Kidney epithelial cell (primary cell): ENCODE measurements at places on chromosomes 5 and 9. TPM values are rescaled to one million over a fixed set of nuclear protein-coding genes. Genes with fewer than 3 reads are reported as not detected.

- no peak for DNase-seq
Observed at GRCh38 chr9:113932906-113933584, 56.9 kb downstream of the ZNF618 start.

CDKN2A gene
- total RNA-seq = 1.7 and 3.6 TPM in 2 replicates

GRCh38 chr9:123291736-123292135 lies 23.4 kb upstream of the STRBP start:
- no peak for DNase-seq

- DNase-seq = no peak
Observed at GRCh38 chr5:98846520-98846919, 73.1 kb downstream of the RGMB start.

DNA sequence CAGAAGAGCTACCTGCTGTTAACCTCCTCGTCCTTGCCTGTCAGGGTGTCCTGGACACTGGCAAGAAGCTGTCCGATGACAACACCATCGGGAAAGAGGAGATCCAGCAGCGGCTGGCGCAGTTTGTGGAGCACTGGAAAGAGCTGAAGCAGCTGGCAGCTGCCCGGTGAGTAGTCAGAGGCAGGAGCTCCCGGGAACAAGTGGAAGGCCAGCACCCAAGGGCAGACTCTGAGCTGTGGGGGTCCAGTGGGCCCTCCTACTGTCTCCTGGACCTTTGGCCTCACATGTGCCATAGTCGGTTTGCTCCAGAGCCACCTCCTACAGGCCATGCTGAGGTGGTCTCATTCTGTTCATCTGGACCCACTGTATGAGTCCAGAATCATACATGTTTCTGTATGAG lies 38.7 kb downstream of the DYNC2I2 start:
- DNase-seq = no peak
